GM04503 (cell line): ENCODE measurements at places on chromosomes 1 and 21.

GRCh38 chr1:35564037-35564883 is 6.7 kb downstream of the NCDN start:
- DNase-seq, result no peak

DNA sequence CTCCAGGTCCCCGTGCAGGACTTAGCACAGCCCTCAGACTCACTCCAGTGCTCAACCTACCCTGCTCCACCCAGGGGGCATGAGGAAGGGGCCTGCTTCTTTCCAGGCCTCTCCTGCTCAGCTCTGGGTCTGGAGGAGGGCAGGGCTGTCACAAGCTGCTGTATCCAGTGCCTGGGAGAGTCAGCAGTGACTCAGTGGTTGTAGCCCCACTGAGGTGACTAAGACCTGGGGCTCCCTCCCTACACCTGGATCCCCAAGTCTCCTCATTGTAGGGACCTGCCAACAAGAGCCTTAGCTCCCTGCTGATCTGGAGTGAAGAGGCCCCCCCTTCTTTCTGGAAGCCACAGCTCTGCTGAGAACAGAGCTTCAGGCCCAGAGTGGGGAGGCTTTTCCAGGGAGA is 36.1 kb upstream of the FAM131C start:
- no peak for DNase-seq

GRCh38 chr1:80542231-80542630 is 1258.5 kb upstream of the ADGRL2 start:
- no peak for DNase-seq

DNA sequence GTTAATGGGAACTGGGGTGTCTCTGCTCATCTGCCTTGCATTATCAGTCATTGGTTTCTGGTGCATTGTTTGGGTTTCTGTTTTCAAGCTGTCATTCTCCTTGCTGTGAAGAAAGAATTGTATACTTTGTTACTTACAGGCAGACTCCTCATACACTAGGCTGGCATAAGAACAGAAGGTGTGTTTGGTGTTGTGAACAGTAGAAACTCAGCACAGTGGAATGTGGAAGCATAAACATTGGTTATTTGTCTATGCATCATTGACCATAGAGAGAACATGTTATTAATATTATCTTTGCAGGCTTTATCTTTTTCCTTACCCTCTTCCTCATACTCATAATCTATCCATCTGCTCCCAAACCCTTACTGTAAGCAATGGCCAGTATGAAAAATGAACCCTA is 18.2 kb downstream of the C1orf87 start:
- no peak for DNase-seq

- DNase-seq, result no peak
Measured at GRCh38 chr21:31374395-31374794, 30.3 kb upstream of the TIAM1 start.

- DNase-seq, result no peak
Measured at GRCh38 chr1:8551613-8552489, 233.9 kb downstream of the SLC45A1 start.

DNA sequence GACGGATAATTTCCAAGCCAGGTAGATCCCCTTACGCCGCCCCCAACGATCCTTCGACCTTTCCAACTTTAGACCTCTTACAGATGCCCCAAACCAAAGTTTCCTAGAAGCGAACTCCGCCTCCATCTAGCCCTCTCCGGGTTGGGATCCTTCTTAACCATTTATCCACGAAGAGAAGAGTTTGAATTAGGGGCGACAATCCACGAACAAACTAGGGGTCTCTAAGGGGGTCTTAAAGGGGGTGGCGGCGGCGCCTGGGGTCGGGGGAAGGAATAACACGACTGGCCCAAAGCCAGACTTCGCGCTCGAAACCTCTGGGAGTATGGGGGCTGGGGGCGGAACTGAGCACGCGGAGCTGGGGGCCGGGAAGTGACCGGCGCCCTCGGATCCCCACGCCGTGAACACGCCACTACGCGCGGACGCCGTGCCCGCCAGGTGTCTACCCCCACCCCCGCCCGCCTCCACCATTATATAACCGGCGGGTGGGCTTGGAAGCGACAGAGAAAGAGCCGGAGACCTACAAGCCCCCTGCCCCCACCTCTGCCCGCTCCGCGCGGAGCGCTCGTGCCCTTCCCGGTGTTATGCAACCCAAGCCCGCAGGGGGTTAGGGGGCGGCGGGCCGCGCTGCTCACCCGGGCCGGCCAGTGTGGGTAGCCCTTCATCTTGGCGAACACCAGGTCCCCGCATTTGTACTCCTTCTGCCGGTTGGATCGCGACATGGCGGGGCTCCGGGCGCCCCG is 594 bp downstream of the HDGF start:
- no peak for DNase-seq

DNA sequence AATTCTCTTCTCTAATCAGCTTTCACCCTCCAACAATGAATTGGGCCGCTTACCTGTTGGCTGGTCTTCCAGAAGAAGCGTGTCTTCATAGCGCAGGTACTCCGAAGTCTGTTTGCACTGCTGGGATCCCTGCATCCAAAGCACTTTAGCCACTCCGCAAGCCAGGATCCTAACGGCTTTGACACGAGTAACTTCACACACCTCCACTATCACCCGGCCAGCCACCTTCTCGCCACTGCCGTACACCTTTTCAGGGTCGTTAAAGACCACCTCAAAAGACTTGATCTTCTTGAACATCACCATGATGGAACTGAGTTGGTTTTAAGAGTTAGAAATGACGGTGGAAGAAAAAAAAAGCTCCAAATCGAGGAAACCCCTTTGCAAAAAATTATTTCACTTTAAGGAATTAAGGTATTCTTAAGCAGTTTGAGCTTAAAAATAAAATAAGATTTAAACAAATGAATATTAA is 381 bp downstream of the TXNIP start:
- DNase-seq, result no peak

DNA sequence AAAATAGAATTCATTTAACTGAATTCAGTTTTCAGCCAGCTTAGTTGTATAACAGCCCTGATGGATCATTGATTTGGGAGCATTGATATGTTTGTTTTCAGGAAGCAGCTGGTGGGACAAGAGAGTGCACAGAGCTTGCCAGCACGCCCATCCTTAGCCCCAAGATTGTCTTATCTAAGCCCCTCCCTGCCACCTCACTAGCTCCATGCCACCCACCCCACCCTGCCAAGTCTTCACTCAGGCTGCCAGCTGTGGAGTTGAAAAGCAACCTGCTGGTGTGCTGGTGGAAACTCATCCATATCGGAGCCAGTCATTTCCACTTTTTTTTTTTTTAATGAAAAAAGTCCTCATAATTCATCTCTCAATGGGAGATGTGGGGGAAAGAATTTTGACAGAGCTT is 11.8 kb downstream of the KIRREL1 start:
- DNase-seq, result no peak

DNA sequence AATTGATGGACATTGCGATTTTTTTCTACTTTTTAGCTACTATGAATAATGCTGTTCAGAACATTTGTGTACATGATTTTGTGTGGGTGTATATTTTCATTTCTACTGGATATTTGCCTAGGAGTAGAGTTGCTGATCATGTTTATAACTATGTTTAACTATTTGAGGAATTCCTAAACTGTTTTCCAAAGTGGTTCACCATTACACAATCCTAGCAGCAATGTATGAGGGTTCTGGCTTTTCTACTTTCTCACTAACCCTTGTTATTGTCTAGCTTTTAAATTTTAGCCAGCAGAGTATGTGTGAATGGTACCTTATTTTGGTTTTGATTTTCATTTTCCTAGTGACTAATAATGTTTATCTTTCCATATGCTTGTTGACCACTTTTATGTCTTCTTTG is 86.2 kb downstream of the ATG4C start:
- DNase-seq, result peak; percentile 17

DNA sequence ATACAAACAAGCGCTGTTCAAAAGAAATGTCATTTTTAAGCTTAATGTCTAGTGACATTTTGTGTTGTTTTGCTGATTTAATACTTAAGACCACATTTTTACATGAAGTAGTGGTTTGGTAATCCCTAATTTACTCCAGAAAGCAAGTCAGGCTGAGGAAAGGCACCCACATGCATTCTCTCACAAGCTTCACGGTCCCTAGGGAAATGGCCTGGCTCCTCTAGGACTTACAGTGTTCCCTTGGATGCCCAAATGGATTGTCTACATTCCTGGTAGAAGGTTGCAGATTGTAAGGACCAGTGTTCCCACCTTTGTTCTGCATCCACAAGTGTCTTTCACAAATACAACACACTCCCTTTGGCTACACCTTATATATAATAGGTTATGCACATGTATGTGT is 9.5 kb downstream of the GPSM2 start:
- DNase-seq, result no peak

GRCh38 chr1:33081554-33082305 is 777 bp downstream of the AZIN2 start:
- no peak for DNase-seq

DNA sequence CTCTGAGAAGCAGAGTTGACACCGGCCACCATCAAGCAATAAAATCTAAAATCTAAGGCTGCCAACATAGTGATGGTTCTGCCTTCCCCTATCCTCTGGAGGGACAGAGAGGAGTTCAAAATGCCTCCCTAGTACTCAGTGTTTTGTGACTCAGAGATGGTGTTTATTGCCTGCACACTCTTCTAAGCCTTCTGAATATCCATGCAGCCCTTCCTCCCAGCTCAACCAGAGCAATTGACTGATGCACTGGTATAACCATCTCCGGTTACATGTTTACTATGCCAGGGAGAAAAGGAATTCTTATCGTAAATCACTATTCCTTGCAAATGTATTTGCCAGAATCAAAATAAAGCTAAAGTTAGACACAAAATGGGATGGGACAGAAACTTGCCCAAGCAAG is 132.9 kb upstream of the RAB4A start:
- DNase-seq, result no peak

GRCh38 chr1:84348759-84349158 is 47.3 kb downstream of the SAMD13 start:
- no peak for DNase-seq

DNA sequence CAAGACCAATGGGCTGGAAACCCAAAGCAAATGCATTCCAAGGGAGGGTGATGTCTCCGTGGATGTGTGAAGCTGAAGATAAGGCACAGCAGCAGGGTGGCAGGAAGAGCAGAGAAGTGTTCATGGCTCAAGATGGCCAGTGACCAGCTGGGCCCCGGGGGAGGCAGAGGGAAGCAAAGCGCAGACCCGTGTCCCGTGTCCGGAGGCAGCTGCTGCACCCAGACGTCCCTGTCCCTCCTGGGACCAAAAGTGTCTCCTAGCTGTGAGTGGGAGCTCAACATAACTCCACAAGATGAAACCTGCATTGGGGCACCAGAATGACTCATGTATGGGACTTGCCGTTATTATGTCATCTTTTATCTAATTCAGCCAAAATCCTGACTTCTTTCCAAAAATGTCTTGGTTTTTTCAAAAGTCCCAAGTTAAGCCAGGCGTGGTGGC is 118.2 kb downstream of the RIPK4 start:
- DNase-seq, result peak; percentile 42

GRCh38 chr1:64212031-64212430 is 8.6 kb downstream of the UBE2U start:
- DNase-seq, result peak; percentile 61

DNA sequence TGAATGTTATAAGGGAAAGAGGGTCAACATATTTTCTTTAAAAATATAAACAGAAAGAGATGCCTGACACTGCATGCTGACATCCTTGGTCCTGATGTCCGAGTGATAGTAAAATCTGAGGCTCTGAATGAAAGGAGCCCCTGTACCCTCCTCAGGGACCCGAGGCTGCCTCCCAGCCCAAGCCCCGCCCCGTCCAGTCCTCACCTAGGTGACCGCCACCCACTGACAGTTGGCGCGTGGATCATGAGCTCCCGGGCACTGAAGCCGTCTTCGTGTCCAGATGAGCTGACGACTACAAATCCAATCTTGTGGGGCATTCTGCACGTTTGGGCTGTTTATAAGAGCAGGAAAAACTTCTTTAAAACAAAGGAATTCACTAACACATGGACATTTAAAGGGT is 4.9 kb downstream of the CEP104 start:
- DNase-seq, result no peak

DNA sequence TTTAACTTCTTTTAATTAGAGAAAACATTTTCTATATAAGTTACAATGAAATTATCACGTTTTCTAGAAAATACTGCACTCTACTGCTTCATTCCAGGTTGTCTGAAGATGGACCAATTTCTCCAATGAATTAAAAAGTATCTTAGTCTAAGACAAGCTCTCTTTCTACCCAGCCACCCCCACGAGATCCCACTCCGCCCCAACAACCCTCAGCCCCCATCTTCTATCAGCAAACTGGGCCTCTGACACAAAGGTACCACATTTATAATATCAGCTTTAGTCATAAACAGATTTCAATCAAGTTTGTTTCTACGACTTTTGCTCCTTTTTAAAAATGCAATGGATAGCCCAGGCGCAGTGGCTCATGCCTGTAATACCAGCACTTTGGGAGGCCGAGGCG is 117.8 kb downstream of the RERE start:
- DNase-seq, result no peak

DNA sequence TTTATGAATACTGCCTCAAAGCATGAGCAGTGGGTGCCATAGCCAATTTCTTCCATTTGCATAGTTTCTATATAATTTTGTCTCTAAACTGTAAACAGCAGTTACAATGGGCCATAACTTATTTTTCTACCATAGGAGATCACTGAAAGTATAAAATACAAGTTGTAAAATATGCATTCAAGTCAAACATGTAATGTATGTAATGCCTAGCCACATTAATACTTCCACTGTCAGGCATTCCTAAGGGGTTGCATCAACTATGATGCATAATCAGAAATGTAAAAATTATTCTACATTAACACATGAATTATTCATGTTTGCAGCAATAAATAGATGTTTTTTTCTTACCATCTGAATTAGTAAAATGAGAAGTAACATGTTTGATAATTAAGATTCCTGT is 560.3 kb upstream of the ZP4 start:
- no peak for DNase-seq

DNA sequence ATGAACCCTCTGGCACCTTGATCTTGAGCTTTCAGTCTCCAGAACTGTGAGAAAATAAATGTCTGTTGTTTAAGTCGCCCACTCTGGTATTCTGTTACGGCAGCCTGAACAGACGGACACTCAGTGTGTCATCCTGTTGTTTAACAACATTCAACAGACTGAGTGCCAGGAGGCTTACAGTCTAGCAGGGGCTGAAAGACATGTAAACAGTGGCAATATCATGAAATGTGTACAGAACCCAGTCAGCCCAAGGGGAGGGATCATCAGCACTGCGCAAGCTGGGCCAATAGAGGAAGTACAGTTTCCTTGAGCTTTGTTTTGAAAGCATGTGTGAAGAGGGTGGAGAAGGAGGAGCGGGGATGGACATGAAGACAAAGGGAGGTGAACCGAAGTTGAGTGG is 13.6 kb downstream of the DIP2A start:
- no peak for DNase-seq

- DNase-seq, result no peak
Measured at GRCh38 chr1:161198194-161198896, 509 bp downstream of the ADAMTS4 start.

- peak; percentile 63 for DNase-seq
Measured at GRCh38 chr1:67652800-67653199, 32.2 kb upstream of the GADD45A start.

GRCh38 chr21:34702341-34703170 is 33.8 kb downstream of the CLIC6 start:
- DNase-seq, result peak; percentile 92

GRCh38 chr1:96834986-96835385 is 113.4 kb downstream of the PTBP2 start:
- no peak for DNase-seq

GRCh38 chr1:199283794-199284193 is 645.0 kb downstream of the PTPRC start:
- no peak for DNase-seq
